LHCN-M2 (cell line): ENCODE measurements at places on chromosomes 5 and 9. TPM values are rescaled to one million over a fixed set of nuclear protein-coding genes. Genes with fewer than 3 reads are reported as not detected.

- no peak for DNase-seq
Measured at GRCh38 chr5:156920861-156921431, 42.1 kb downstream of the TIMD4 start.

- DNase-seq, result no peak
Measured at GRCh38 chr9:91198405-91198804, 163.3 kb downstream of the AUH start.

DNA sequence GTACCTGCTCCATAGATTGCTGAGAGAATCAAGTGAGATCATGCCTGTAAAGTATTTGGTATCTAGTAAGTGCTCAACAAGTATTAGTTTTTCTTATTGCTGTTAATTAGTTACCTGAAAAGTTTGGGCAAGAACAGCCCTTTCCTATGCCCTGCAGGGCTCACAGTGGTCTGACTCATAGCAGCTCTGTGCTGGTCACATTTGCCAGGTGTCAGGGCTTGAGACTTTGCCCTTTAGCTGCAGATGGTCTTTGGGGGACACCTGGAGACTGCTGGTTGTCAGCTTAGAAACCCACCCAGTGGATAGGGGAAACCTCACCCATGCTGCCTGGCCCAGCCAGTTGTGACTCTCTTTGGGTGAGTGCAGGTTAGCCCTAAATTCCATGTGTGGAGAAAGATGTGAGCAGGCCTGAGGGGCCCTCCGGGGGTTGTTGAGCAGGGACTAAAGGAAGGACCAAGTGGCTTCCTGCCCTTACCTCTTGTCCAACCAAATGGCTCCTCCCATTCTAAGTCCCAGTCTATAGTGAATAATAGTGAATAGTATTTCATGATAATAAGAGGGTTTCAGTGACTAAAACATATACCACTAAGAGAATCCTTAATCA lies 9.0 kb downstream of the COL27A1 start:
- no peak for DNase-seq

The C9orf153 gene
- not detected in 2 replicates for total RNA-seq

The SAXO1 gene
- total RNA-seq, result 0.06 TPM in 1 of 2 replicates, not detected in the other

DNA sequence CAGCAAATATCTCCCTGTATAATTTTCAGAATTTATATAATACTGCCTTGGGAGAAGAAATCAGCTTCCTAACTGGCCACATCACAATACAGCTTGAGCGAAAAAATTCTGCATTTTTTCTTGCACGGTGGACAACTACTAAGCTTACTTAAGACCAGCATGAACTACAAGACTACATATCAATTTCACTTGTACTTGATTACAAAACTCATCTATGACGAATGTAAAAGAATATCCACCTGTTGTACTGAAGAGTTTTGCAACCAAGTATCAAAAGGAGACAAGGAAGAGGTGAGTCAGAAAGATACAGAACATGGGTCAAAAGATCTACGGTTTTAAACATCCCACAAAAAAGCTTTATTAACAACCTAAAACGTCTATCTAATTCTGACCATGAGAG lies 279.4 kb downstream of the BNC2 start:
- DNase-seq, result peak; percentile 65

- no peak for DNase-seq
Measured at GRCh38 chr5:73565969-73566547, 515 bp downstream of the UTP15 start.

The GPX8 gene
- total RNA-seq, result 129 and 135 TPM in 2 replicates

- peak; percentile 95 for DNase-seq
Measured at GRCh38 chr9:13778631-13779030, 499.1 kb upstream of the MPDZ start.
